ENCODE measurements at places on chromosomes 3 and 15. TPM values are rescaled to one million over a fixed set of nuclear protein-coding genes. Genes with fewer than 3 reads are reported as not detected.

DNA sequence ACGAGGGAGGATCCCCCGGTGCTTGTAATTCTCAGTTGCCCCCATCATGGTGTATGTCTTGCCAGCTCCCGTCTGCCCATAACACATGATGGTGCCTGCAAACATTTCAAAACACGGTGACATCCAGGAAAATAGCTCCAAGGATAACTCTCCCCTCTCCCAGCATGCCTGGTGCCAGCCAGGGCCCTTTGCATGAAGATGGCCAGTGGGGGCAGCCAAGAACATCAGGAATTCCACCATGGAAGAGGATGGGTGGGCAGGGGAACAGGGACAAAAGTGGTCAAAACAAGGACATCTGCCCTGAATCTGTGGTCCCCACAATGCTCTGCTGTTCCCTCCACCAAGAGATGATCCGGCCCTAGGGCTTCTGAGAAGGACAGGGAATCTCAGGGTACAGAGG is 9.0 kb downstream of the KIF9 start:
- DNase-seq: no peak

DNA sequence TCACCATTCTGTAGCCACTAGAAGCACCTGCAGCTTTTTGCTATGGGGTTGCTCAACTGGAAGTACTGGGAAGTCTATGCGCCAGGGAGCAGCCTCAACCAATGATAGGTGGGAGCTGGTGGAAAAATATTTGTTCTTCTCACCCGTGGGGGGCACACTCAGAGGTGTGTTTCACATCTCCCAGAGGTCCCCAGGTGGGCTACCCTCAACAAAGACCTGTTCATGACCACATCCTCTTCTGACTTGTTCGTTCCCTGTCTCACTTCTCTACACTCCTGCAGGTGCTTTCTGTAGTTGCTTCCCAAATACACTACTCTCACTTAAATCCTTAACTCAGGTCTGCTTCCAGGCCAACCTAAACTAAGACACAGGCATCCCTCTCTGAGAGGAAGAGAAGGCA is 3.6 kb downstream of the CAMP start:
- DNase-seq: peak; percentile 8

DNA sequence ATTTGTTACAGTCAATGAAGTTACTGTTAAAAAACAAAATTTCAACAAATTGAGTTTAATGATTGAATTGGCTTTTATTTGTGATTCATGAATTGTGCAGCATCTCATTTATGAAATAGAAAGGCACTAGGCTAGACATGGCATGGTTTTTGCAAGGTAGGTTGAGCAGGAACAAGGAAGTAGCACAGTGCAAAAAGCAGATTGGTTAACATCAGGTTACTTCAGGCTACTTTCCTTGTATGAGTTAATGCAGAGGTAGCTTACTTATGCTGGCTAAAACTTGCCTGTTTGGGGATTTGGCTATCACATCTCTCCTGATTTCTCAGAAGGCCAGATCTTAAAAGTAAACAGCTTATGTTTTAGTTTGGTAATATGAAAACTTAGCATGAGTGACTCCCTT is 23.0 kb upstream of the SV2B start:
- DNase-seq: no peak

- DNase-seq: peak; percentile 76
Observed at GRCh38 chr15:37101980-37102304, 1.6 kb upstream of the MEIS2 start.

Gene A4GNT
- total RNA-seq: not detected

- DNase-seq: no peak
Observed at GRCh38 chr15:78737187-78737820, 74.0 kb downstream of the ADAMTS7 start.

GRCh38 chr15:77464129-77464865 is 43.6 kb downstream of the HMG20A start:
- DNase-seq: no peak

DNA sequence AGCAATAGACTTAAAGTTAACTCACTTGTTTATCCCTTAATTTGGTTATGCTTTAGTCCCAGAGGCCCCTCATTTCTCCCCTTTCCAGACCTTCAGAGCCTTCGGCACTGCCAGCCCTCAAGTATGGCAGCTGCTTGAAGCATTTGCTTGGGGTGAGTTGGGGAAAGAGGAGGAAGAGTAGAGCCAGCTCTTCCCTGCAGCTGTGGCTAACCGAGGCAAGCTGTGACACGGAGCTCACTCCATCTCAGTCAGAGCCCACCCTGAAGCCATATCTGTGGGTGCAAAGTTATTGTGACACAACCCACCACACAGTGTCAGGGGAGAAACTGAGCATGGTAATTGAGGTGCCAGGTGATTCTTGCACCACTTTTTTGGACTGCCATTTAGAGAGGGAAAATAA is 66.1 kb downstream of the FILIP1L start:
- DNase-seq: no peak

Gene SETD2
- 37.1 TPM for total RNA-seq

GRCh38 chr3:49713336-49714105 is 6.0 kb downstream of the AMIGO3 start:
- no peak for DNase-seq

DNA sequence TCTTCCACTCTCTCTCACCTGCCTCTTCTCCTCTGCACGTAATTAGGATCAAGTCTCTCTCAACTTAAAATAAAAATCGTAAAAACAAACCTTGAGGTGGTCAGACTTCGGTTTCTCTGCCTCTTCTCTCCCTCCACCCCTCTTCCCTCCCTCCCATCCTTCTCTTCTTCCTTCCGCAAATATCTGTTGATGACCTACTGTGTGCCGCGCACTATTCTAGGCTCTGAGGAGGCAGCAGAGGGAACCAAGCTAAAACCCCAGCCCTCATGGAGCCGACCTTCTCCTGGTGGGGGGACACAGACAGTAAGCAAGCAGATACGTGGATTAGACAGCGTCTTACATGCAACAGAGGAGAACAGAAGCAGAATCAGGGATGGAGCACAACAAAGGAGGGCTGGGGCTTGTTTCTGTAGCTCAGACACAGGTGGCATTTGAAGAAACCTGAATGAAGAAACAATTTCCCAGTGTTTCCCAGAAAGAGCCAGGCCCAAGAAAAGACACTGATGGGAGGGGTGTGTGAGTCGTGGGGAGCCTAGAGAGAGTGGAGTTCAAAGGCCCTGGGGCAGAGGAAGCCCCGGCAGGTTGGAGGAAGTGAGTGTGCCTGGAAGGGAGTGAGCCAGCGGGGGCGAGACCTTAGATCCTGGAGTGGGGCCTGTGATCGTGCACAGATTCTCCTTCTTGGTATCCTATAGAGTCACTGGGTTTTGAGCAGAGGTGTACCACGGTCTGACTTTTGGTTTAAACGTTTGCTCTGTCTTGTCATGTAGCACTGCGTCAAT is 80.5 kb downstream of the TOP2B start:
- DNase-seq: no peak

Data from osteoblast (primary cell).